Inflammatory macrophage treated with lipopolysaccharide for 1 hour (primary cell): ENCODE measurements at places on chromosomes 5 and 9.

DNA sequence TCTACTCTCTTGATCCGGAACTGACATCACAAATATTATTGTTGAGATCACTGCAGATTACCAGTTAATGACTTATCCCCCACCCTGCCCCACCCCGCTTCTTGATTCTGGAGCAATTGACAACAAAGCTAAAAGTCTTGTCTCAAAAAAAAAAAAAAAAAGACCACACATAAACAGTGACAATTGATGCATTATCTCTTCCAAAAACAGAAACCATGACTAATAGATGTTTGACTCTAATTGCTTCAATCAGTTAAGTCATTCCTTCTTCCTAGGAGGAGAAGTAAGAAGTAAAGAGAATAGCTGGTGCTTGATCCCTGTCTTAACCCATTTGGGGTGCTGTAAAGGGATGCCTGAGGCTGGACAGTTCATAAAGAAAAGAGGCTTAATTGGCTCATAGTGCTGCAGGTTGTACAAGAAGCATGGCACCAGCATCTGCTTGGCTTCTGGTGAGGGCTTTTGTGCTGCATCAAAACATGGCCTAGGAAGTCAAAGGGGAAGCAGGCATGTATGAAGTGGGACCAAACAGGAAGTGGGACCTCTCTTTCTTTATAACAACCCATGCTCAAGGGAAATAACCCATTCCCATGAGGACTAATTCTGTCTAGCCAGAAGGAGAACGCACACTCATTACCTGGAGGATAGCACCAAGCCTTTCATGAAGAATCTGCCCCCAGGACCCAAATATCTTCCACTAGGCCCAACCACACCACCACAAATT, 158.7 kb downstream of the TMEM167A start:
- no peak for DNase-seq

GRCh38 chr5:98705841-98706240, 67.6 kb upstream of the RGMB start:
- DNase-seq = no peak

- no peak for DNase-seq
These were observed 123.0 kb upstream of the GRIA1 start for GRCh38 chr5:153367466-153367865.

DNA sequence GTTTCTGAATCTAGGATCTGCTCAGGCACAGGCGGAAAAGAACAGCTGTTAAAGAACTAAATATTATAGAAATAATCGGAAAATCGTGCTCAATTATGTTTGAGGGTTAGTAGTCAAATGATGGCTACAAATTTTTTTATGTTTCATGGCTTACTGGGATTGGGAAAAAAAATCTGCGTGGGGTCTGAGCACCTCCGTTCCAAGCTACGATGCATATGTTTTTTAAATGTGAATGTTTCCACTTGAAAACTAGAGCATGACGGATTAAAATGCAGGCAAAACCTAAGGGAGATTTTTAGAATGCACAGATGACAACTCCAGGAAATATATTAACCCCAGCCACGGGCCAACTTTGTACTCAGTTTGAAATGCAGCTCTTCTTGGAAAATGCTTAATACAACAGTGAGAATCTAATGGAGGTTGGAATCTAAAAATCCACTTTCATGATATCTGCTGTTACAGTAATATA, 5.3 kb downstream of the OTP start:
- DNase-seq = no peak

DNA sequence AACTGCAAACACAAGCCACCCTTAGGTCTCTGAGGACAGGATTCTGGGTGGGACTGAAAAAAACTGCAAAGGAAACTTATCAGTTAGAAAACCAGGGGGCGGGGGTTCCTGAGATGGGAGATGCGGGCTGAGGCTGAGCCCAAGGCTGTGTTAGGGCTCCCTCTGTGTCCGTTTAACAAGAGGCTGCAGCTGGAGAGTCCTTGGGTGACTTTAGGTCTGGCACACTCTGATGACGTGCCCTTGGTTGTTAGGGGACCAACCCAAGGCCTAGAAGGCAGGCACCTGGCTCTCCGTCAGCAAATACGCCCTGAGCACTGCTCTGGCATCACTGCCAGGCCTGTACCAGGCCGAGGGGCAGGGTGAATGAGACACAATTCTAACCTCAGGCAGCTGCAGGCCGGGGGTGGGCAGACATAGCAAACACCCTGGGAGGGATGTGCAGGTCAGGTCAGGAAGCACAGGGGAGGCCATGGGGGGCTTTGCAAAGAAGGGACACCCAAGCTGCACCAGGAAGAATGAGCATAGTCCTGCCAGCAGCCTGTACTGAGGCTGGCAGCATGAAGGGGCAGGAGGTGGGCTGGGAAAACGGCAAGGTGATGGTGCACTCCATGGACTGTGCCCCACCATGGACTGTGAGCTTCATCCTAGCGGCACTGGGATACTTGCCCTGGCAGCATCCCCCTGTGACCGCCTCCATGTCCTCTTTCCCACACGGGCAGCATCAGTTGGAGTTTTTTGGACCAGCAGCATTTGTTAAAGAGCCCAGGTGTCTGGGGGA, 137.9 kb downstream of the GABBR2 start:
- no peak for DNase-seq

GRCh38 chr5:56908942-56909293, 478 bp upstream of the SETD9 start:
- no peak for DNase-seq

GRCh38 chr5:50744776-50745175, 78.3 kb downstream of the PARP8 start:
- no peak for DNase-seq

DNA sequence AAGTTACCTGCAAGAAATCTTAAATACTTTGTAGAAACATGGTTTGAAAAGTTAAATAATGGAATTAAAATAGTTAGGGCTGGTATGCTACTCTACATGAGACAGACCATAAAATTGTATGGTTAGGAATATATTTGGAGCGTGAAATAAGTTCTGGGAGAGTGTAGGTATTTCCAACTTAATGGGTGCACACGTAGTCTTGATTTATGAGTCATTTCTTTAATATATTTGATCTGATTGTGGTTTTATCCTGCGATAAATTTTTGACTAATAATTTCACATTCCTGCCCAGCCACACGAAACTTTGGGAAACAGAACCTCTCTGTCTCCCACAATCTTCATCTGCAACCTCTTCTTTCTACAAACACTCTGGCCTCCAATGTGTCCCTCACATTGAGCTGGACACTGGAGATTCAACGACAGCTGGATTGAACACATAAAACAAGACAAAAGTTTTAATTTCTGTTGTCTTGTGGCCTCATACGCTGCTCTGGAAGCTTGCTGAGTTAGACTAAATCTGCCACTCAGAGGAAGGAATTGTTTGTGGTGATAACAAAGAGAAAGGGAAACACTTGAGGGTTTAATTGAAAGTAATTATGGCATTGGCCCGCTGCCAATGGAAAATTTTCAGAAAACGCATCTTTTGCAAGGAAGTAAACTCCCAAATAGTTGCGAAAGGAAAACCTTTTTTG, 201.8 kb upstream of the ZNF608 start:
- peak; percentile 45 for DNase-seq

DNA sequence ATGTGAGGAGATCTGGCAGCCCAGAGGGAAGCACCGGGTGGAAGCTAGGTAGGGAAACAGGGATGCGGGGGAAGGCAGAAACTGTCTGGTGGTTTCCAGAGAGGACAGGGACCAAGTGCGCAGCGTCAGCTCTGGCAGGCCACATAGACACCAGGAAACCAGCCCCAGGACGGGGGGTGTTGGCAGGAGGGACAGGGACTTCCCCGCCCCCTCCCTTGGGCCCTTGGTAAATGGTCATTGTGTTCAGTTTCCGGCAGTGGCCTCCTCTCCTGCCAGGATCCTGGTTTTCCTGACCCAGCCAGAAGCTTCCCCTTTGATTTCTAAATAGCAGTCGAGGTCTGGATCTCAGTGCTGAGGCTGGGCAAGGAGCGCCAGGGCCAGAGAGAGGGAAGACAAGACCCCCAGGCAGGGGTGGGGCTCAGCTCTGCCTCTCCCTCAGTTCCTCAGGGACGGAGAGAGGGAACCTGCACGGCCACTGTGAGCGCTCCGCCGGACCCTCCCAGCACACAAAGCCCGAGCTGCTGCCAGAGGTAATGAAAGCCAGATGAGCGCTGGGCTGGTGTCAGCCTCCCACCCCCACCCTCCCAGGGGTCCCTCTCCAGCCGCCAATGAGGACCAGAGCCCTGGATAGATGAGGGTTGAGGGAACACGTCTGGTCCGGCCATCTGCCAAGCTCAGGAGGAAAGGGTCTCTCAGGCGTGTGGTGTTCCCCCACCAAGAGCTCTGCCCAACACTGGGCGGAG, 1.8 kb downstream of the RALGDS start:
- DNase-seq = no peak

DNA sequence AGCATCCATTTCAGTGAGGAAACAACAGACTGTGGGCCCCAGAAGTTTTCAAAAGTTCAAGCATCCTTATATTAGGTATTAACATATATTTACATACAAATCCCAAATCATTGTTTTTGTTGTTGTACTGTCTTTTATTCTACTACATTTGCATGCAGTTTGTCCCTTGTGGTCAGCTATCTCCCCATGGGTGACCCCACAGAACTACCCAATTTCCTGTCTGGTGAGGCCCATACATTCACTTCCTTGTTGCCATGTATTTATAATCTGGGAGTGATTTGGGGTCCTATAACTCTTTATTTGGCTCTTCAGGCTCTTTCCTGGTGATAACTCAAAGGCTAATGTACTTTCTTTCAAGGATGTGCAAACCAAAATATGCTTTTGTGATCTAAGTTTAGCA, 3.3 kb upstream of the CD180 start:
- DNase-seq = no peak

GRCh38 chr9:39587844-39588499, 232.5 kb downstream of the SPATA31A1 start:
- no peak for DNase-seq

DNA sequence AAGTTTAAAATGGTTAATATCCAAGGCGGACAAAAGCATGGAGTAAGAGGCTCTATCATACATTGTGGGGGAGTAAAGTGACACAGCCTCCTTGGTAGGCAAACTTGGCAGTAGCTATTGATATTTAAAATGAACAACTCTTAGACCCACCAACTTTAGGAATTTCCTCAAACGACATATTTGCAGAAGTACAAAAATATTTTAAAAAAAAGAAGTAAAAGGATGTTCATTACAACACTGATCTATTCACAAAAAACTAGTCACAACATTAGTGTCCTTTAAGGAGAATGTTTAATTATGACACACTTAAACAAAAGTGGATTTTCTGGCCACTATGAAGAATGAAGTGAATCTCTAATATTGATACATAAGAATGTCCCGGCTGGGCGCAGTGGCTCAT, 1.7 kb downstream of the ALG2 start:
- peak; percentile 50 for DNase-seq

GRCh38 chr5:175653763-175654162, 4.1 kb upstream of the HRH2 start:
- DNase-seq = no peak

- peak; percentile 76 for DNase-seq
These were observed 7.0 kb upstream of the MGAT1 start for GRCh38 chr5:180809403-180810209.

GRCh38 chr9:34555002-34555348, 32.2 kb upstream of the ENHO start:
- no peak for DNase-seq

DNA sequence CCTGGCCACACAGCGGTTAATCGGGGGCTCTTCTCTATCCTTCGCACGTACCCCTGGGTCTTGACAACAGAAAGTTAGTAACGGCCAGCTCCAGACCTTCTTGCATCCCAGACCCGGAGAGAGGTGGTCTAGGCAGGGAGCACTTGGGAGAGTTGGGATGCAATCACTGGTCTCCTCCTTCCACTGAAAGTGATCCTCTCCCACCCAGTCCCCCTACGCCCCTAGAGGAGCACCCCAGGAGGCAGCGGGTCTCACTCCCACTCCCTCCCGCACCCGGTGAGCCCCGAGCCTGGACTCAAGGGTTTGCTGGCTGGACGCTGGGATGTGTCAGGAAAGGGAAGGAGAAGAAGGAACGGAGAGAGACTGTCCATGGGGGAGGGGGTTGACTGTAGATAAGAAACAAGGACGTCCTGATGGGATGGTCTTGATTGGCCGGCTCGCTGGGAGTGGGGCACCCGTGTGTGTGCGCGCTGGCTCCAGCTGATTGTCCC, 2.0 kb downstream of the RORB start:
- DNase-seq = no peak

DNA sequence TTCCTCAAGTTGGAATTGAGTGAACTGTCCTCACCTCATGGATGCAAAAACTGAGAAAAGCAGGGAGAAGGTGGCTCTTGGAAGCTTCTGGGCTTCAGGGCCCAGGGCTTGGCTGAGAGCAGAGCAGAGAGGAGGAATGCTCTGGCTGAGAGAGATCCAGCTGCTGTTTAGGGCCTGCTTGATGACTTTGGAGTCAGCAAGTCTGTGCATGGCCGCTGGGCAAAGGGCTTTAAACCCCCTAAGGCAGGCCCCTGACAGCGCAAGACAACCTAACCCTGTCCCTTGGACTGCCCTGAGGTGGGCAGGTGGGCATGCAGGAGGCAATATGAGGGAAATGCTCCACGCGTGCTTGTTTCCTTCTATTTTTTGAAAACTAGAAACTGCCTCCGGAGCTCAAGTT, 8.6 kb downstream of the STC2 start:
- DNase-seq = no peak
